NCI-H1417 treated with DMSO at 0.1 percent for 48 hours (cell line): ENCODE measurements at places on chromosomes 16 and 17.
A peak's percentile ranks its signal among the peaks of the same experiment; 100 is the strongest.

GRCh38 chr17:67747681-67748235 lies 30.0 kb downstream of the NOL11 start:
- DNase-seq: no peak

- DNase-seq: no peak
Observed at GRCh38 chr17:29148257-29148789, 31.9 kb downstream of the MYO18A start.

GRCh38 chr17:45857977-45858708 lies 13.5 kb downstream of the SPPL2C start:
- no peak for DNase-seq

DNA sequence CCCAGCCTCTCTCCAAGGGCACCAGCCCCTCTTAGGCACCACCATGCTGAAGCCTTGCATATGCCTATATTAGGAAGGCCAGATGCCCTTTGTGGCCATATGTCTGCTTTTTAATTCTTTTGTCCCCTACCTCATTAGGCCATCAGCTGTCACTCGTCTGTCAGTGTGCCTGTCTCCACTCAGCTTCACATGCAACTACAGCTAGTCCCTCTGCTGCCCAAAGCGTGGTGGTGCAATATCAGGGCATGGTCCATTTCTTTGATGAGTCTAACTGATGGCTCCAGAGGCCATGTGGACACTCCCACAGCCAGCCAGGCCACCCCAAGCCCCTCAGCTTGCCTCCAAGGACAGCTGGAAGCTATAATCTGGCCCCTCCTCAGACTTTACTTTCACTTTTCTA lies 36.3 kb downstream of the MYO18A start:
- no peak for DNase-seq

DNA sequence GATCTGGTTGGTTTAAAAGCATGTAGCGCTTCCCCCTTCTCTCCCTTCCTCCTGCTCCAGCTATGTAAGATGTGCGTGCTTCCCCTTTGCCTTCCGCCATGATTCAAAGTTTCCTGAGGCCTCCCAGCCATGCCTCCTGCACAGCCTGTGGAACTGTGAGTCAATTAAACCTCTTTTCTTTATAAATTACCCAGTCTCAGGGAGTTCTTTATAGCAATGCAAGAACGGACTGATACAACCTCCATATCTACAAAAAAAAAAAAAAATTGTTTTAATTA lies 16.6 kb upstream of the PDXDC1 start:
- DNase-seq: no peak

- no peak for DNase-seq
Observed at GRCh38 chr16:67655363-67655762, 4.7 kb downstream of the ACD start.

DNA sequence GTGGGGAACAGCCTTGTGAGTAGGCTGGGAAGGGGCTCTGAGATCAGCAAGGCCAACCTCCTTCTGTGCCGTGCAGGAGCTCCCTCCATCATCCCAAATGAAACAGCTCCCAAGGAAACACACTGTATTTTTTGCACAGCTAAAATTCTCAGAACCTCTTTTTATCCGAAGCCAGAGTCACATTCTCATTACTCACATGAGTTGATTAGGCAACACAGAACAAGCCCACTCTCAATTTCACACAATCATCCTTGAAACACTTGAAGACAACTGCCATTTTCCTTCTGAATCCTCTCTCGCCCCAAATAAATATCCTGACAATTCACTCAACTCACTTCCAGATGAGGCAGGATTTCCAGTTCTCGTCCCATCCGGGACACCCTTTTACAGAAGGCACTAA lies 66.1 kb downstream of the MYO18A start:
- no peak for DNase-seq

GRCh38 chr17:79829004-79829403 lies 10.2 kb downstream of the CBX4 start:
- DNase-seq: no peak

- DNase-seq: no peak
Observed at GRCh38 chr16:27474921-27475320, 72.9 kb downstream of the IL21R start.

GRCh38 chr17:78527345-78527744 lies 49.9 kb downstream of the DNAH17 start:
- no peak for DNase-seq

- no peak for DNase-seq
Observed at GRCh38 chr16:11949527-11949926, 7.7 kb upstream of the NPIPB2 start.

DNA sequence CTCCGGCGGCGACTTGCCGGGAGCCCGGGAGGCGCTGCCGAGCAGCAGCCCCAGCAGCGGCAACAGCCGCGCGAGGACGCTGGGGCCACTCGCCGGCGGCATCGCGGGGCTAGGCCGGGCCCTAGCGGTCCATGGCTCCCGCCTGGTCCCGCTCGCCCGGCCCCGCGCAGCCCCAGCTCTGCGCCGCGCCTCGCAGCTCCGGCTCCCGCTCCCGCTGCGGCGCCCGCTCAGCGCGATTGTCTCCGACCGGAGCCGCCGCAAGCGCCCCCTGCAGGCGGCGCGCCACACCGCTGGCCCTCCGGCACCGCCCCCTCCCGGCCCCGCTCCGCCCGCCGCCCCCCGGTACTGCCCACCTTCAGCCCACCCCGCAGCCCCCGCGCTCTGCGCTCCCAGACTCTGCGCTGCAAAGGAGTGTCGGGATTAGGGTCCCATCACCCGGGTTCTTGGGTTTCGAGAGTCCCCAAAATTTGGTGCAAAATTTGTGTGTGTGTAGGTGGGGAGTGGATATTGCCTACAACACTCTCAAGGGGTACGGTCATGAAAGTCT lies at the start of gene FAM171A2:
Gene FAM171A2, minus strand, starts transcription at position 241 of the 547 bp plus-strand sequence. Its CDS starts 139 bp downstream, at position 102.
- DNase-seq: peak; percentile 20

DNA sequence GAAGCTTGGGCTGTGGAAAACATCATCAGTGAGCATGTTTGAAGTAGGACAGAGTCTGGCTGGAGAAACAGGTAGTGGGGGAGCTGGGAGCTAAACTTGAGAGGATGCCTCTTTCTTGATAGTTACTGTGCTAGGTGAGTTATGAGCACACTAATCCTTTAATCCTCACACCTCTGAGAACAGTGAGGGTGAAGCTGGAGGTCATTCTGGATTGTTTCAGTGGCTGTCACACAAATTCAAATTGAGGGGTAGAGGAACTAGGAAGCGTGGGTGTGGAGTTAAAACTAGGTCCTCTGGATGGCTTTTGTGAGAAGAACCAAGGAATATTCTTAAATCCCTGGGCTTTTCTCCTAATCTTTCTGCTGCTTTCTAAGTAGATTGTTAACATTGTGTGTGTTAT lies 3.3 kb downstream of the AKAP1 start:
- DNase-seq: no peak

DNA sequence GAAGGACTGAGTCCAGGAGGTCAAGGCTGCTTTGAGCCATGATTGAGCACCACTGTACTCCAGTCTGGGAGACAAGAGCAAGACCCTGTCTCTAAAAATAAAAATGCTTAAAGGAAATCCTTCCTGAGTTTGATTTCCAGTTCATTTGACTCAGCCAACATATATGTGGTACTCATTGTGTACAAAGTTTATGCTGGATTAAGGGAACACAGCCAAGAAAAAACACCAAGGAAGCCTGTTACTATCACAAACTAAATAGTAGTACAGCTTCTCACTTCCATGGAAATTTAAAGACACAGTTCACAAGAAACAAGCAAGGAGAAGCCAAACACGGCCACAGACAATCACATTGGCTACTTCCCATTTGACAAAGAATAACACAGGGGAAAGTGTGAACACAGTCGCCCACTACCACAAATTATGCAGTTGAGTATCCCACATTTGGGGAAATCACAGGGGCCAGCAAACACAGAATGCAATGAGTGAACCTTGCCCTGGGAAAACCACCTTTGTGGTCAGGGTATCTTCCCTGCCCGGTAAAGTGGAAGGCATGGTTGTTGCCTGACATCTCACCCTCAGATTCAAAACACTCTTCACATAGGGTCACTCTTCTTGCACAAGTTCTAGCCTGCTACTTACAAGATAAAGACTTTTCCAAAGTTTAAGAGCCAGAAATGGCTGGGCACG lies 14.5 kb downstream of the TEX14 start:
- DNase-seq: no peak

GRCh38 chr16:27220527-27220926 lies 17.2 kb downstream of the KDM8 start:
- no peak for DNase-seq

DNA sequence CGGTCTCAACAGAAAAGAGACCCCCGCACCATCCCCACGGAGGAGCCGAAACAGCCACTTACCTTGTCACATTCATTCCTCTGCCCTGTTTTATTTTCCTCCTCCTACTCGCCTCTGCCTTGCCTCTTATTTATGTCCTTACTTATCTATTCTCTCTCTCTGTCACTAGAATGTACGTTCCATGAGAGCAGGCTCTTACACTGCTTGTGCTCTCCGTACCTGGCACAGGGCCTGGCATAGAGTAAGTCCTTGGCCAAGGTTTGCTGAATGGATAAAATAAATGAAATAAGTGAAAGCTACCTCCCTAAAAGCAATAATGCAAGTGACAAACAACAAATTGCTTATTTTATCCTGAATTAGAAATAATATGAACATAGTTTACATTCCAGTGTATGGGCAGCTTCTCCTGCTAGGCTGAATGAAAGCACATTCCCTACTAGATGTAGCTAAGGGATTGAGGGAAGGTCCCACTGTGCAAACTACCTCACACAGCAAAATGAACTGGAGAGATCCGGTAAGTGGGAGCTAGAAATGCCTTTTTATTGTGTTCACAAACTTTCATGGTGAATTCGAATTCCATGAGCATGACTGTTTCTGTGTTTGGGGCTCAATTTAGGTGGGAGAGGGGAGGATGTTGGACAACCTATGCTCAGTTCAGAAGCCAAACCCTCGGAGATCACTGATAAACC lies 173.1 kb downstream of the PARN start:
- no peak for DNase-seq

DNA sequence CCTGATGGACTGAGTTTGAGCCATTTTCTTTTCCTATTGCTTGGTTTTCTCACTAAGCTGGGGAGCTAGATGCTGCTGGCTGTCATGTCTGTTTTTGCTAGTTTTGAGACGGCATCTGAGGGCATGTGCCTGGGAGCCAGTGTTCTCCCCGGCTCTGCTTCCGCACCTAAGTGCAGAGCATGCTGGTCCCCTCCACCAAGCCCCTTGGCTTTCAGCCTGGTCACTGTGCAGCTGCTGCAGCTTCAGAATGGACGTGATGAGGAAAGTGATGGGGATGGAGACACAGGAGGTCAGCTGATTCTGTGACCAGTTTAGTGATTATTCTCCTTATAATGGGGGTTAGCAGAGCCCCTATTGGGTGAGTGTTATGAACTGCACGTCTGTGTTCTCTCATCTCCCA lies 28.5 kb downstream of the DNAH17 start:
- DNase-seq: no peak
